ENCODE measurements at places on chromosomes 7 and 10.

DNA sequence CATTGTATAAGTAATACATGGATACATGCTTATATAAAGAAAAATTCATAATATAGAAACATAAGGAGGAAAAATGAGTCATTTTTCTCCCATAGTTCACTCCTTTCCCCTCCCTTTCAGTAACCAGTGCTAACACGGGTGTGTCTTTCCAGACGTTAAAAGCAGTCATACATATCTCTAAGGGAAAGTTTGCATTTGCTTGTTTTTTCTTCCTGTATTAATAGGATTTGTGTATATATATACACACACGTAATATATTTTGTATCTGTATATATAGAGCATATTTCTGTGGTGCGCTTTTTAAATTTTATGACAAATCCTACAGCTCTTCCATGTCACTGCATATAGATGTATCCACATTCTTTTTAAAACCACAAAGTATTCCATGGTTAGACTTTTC is 78.8 kb downstream of the RALA start:
- ATAC-seq = no peak

DNA sequence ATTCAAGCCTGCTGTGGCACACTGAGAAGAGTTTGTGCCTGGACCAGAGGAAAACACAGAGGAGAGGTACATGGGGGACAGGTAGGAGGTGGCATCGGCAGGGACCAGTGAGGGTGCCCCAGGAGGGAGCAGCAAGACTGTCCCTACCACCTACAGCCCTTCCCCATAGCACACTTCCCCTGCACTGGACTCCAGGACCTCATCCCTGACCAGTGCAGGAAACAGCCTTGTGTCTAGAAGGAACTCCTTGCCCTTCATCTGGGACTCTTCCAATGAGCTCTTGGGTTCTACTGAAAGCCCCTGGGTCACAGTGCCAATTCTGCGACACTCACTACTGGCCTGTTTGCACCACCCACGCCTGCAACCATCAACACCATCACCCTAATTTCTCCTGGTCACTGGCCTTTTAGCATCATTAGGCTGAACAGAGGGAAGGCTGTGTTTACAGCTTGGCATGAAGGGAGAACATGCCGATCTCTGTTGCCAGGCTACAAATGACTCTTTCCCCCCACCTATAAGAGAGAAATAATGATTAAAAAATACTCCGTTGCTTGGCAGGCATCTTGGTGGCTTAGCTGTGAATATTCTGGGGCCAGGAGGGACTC is 371.9 kb upstream of the ZMIZ1 start:
- no peak for ATAC-seq

DNA sequence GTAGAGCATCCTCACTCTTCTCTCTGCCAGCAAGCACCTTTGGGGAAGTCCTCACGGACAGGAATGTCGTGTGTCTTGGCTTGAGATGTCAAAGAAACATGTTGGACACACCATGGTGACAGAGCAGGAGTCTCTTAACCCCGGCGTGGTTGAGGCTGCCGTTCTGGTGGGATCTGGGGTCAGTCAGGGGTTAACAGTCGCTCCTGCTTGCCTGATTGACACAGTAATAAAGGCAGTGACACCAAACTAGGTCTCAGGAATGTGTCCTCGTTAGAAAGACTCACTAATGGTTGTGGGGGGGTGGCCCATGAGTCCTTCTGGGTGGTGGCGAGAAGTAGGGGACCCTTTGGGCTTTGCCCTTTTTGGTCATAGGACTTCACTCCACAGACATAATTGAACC is 69.0 kb downstream of the TCF7L2 start:
- no peak for ATAC-seq

DNA sequence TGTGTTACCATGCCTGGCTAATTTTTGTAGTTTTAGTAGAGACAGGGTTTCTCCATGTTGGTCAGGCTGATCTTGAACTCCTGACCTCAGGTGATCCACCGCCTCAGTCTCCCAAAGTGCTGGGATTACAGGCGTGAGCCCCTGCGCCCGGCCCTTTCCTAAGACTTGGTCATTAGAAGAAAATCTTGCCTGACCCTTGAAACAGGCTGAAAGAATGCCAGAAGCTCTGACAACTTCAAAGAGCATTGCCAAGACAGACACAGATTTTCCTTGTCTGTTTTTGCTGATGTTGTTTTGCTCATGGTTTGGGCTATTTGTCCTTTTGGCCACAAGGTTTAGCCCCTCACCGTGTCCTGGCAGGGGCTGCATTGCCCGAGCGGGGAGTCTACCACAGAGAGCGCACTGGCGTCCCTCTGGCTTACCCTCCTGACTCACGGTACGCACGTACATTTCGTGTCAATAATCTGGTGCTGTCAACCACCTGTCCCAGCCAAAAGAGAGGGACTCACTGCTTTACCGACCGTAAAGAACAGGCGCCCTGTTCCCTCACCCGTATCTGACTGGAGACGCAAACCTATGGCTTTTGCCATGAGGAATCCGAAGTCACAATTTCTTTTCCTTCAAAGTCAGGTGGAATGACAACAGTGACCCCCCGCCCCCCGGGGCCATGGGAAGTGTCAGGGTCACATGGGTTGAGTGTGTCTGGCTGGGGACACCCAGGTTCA is 10.1 kb upstream of the INPP5A start:
- no peak for ATAC-seq

- peak; percentile 65 for ATAC-seq
These were observed 199.1 kb upstream of the PRKCQ start for GRCh38 chr10:6778992-6779701.

- no peak for ATAC-seq
These were observed 862.5 kb downstream of the KCNMA1 start for GRCh38 chr10:76774987-76775603.

DNA sequence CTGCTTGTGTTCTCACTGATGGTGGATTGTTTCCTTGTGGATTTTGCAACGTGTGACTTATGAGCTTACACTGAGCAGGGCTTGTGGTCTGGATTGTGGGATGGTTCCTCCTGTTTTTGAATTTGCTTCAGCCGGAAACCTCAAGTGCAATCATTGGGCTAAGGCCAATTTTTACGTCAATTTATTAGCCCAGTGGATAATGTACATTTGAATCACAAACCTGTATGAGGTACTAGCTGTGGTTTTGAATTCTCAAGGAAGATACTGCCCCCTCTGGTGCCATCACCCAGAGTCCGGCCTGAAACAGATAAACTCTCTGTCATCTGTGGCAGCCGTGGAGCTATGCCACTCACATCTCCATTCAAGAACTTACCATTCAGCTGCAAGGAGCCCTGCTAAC is 7.3 kb upstream of the ZNF777 start:
- ATAC-seq = no peak

DNA sequence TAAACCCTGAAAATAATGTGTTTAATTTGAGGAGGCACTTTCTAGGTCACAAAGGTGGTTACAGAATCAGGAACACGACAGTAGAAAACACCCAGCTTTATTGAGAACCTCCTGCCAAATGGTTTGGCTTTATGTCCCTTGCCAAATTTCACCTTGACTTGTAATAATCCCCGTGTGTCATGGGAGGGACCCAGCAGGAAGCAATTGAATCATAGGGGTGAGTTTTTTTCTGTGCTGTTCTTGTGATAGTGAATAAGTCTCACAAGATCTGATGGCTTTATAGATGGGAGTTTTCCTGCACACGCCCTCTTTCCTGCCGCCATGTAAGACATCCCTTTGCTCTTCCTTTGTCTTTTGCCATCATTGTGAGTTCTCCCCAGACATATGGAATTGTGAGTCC is 193.8 kb upstream of the KLF6 start:
- ATAC-seq = peak; percentile 72

GRCh38 chr7:140093375-140093774 is 30.6 kb upstream of the PARP12 start:
- ATAC-seq = no peak

DNA sequence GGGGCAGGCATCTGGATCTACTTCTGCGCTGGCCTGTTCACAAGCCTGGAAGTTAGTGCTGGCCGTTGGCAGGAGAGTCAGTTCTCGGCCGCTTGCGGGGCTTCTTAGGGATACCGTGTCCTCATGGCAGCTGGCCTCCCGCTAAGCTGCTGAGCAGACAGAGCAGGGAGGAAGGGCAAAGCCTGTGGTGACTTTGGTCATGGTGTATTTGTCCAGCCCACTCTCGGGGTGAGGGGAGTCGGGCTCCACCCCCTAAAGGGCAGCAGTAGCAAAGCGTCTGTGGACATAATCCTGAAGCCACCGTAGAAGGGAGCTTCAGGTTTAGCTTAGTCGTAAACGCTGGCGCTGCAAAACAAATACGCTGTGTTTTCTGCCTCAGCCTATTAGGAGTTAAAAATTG is 12.2 kb downstream of the UBE3C start:
- no peak for ATAC-seq

DNA sequence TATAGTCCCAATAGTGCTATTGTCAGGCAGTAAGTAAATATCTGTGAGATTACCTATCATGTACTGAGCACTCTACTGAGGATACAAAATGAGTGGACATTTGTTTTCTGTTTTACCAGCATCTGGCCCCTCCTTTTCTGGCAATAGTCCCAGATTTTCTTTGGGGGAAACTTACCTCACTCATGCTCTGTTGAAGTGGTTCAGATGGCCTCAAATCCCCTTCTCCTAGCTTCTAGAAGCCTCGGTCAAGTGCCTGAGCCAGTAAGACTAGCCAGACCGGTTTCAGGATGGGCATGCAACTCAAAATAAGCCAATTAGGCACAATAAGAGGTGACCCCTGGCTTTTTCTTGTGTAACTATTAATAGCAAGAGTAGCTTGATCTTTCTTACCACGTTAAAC is 19.7 kb downstream of the TRDMT1 start:
- no peak for ATAC-seq

- no peak for ATAC-seq
These were observed 35.4 kb upstream of the PTER start for GRCh38 chr10:16401416-16401815.

DNA sequence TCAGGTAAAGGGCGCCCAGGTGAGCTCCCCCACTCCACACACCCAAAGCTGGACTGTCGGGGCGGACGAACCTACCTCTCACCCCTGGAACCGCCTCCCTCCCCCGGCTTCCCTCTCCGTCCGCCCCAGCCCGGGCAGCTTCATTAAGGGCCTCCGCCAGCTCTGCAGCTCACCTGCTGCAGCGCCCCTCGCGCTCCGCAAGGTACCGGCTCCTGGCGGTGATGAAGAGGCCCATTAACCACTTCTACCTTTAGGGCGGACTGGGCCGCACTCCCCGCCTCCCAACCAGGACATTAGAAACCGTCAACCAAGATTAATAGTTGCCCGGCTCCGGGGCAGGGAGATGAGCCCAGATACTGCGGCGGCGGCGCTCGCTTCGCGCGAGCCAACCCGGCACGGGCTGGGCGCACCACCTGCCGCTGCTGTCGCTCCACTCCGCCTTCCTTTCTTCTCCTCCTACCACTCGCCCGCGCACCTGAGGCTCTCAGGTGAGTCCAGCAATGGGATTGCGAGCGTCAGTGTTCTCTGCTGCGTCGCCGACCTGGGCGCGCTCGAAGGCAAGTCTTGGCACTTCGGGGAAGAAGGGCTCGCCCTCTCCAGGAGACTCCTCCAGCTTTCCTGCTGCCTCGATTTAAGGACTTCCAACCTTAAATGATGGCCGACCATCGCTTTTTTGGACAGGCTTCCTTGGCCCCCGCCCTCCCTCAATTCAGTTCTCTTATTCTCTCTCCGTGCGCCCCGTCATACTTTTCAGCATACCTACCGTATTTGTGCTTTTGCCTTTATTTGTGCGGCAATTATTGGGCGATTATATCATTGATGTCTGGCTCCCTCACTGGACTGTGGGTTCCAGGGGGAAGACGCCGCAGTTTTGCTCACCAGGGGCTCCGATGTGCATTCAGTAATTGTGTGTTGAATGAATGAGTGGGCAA is 13.6 kb upstream of the KAZALD1 start:
- ATAC-seq = no peak

DNA sequence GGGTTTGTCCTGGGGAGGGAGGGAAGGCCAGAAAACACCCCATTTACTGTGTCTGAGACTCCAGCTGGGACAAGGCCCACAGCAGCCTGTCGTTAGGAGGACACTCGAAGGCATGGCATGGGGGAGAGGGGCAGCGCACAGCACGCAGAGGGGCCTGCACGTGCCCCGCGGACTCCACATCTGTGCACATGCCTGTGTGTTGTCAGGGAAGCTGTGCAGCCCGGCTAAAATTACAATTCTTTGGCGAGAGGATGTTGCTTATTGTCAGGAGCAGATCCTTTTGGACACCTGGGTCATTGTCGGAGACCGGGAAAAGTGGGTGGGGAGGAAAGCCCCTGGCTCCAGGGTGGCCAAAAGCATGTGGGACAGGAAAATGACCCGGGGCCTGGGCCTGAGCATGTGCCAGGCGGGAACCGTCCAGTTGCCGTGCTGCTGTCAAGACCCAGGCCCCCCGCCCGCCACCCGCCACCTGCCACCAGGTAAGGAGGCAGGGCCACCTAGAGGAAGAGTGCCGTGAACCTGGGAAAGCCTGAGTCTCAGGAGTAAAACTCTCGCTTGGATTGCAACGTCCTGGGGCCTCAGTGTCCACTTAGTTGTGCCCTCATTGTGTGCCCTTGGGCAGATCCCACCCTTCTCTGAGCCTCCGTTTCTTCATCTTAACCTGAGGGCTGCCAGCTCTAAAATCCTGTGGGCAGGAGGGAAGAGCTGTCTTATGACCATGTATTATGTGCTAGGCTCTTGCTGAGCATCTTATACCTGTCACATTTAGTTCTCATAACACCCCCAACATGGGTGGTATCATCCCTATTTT is 7.2 kb downstream of the VSIR start:
- no peak for ATAC-seq

GRCh38 chr10:118742032-118742431 is 12.7 kb downstream of the CACUL1 start:
- no peak for ATAC-seq

DNA sequence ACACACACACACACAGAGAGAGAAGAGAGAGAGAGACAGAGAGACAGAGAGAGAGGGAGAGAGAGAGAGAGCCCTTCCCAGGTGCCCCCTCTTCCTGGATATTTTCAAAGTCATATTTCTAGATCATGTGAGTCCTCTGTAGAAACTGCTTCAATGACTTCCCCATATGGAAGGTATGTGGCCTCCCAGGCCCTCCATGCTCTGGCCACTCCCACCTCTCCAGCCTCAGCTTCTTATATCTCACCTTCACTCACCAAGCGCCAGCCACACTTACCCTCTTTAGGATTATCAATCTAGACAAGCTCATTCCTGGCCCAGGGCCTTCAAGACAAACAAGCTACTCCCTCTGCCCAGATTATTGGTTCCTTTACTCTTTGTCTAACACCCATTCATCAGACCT is 259.7 kb downstream of the MTERF1 start:
- ATAC-seq = no peak

DNA sequence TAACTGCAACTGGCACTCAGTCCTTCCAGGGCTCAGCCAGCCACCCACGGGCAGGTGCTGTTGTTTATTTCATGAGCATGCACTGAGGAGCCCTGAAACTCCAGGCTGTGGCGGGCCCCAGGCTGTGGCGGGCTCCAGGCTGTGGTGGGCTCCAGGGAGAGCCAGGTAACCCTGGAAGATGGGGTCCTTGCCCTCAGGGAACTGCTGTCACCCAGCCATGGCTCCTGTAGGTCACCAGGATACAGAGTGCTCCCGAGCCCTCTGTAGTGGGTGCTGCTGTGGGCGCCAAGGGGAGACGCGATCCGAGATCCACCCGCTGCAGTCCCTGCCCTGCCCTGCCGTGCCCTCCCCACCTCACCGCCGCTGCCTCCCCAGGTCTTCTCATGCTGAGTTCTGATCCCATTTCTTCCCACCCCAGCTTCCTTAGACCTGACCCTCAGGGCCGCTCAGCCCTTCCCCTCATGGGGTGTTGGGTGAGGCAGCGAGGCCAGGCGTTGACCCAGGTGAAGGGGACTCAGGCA is 29.6 kb downstream of the LRRC27 start:
- no peak for ATAC-seq

GRCh38 chr7:3427957-3428356 is 126.9 kb downstream of the SDK1 start:
- peak; percentile 45 for ATAC-seq

- no peak for ATAC-seq
These were observed 22.0 kb downstream of the CDCA7L start for GRCh38 chr7:21923658-21924057.

- no peak for ATAC-seq
These were observed 121.1 kb downstream of the C10orf90 start for GRCh38 chr10:126549344-126549743.

Data from activated T-helper 17 cell treated with anti-CD3 and anti-CD28 coated beads, Interleukin-2, amount 50 U/mL, for 72 hours (primary cell).